ENCODE measurements at places on chromosomes 6 and 20. TPM values are rescaled to one million over a fixed set of nuclear protein-coding genes. Genes with fewer than 3 reads are reported as not detected.

DNA sequence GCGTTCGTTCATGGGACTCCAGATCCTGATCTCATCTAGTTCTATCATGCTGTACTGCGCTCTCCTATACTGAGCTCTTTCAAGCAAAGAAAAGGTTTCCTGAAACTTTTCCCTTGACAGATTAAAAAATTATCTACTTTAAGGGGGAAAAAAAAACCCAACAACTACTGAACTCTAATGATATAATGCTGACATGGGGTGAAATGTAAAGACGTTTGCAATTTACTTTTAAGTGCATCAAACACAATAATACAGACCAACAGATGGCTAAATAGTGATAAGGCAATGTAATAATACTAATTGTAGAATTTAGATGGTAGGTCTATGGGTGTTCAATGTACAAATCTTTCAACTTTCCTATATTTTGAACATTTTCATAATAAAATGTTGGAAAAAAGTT is 16.4 kb downstream of the TOMM34 start:
- no peak for DNase-seq

- DNase-seq: no peak
These were observed 66.1 kb upstream of the CTNNBL1 start for GRCh38 chr20:37627767-37628130.

GRCh38 chr6:11209906-11210305 is 22.6 kb downstream of the NEDD9 start:
- DNase-seq: no peak

GRCh38 chr6:89792881-89793280 is 26.7 kb downstream of the MDN1 start:
- DNase-seq: peak; percentile 62

- peak; percentile 62 for DNase-seq
These were observed 13.9 kb upstream of the ABHD16B start for GRCh38 chr20:63847237-63848002.

DNA sequence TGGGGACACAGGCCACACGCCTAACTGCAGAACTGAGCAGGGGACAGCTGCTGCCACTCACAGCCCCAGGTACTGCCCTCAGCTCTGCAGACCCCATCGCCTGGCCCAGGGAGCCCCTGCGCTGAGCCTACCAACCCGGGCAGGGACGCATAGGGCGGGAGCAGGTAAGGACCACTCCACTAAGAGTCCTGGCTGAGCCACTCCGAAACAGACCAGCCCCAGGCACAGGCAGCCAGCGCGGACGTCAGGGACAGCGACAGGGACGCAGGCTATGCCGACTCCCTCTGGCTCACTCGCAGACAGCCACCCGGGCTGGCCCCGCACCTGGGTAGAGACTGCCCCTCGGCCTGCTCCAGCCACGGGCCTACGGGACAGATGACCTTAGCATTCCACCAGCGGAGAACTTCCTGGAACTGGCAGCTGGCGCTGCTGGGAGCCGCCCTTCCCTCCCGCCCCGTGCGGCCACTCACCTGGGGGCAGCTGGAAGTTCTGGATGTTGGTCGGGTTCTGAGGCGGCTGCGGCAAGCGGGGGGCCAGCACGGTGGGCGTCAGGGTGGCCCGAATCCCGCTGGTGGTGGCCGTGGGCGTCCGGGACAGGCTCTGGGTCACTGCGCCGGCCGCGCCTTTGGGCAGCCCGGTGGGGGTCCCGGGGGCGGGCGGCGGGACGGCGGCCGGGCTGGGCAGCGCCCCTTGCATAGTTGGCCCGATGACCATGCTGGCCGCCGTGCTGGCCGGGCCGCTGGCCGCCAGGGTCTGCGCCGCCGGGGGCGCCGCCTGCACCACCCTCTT is 1.5 kb downstream of the TAF4 start:
- no peak for DNase-seq

DNA sequence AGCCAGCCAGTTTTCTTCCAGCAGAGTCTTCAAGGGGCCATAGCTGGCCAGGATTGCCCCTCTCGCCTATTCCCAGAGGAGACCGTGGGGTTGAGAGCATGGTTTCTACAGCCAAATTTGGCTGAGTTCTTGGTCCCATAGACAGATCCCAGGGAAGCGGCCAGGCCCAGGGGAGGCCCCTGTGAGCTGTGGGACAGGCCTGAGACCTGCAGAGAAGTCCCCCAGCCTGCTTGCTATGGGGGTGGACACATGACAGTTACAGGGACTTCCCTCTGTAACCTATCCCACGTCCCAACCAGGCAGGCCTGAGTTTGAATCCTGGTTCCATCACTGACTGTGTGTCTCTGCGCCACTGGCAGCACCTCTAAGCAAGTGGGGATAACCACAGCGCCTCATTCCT is 2.6 kb downstream of the TCF15 start:
- DNase-seq: no peak

DNA sequence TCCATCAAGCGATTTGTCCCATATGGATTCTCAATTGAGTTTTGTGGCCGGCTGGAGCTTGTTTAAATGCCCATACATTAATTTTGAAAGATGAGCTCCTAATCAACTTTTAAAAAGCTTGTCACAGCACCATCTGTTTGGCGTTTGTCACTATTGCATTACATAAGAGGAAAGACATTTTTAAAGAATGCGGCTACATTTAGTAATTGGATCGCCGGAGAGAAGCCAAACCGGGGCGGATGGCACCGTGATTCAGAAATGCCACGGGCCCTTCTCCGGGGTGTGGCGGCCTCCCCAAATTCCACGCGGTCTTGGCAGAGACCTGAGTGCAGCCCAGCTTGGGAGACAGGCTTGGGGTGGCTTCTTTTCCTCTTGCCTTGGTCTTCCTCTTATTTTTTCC is 67.7 kb upstream of the ZNFX1 start:
- DNase-seq: no peak

- DNase-seq: no peak
These were observed 105.5 kb downstream of the SYNE1 start for GRCh38 chr6:152531659-152532058.

- no peak for DNase-seq
These were observed 22.6 kb downstream of the TOP1 start for GRCh38 chr20:41051009-41051825.

- no peak for DNase-seq
These were observed 60.6 kb upstream of the RIPOR2 start for GRCh38 chr6:24996269-24996836.

DNA sequence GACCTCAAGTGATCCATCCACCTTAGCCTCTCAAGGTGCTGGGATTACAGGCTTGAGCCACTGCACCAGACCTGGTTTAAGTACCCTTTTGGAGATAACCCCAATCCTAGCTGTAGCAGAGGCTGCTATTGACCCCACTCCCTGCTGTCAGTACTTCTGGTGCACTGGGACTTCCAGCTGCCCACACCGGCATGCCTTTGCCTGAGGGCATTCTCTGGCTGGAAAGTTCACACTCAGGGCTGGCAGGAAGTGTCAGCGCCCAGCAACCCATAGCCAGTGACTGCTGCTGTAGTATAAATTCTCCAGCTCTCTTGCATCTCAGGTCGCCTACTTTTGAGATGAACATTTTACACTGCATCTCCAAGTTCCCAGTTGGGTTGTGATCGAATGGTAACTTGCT is 75.3 kb downstream of the UTRN start:
- DNase-seq: no peak

DNA sequence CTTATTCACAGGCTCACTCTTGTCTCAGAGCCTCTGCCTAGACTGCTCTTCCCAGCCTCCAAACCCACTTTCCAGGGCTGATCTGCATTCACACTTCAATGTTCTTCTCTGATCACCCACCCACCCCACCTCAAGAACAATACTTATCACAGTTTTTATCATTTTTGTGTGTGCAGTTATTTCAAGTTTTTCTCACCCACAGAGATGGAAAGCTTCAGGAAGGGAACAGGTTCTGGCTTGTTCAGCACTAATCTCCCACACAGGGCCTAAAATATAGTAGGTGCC is 160.9 kb downstream of the MRPL14 start:
- DNase-seq: no peak

DNA sequence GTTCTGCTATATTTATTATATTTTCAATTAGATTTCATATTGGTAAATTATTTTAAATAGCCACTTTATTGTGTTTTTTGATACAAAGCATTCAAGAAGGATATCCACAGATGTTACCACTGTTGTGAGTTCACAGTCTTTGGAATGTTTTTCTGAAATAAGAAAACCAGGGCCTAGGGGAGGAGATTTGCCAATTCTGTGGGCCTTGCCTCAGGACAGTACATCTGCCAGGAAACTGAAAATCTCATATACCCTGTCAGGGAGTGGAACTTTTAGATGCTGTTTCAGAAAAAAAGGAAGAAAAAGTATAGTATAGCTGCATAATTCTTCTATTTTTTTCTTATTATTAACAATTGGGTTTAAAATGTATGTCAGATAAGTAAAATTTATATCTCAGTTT is 995.9 kb upstream of the ADGRB3 start:
- DNase-seq: no peak

DNA sequence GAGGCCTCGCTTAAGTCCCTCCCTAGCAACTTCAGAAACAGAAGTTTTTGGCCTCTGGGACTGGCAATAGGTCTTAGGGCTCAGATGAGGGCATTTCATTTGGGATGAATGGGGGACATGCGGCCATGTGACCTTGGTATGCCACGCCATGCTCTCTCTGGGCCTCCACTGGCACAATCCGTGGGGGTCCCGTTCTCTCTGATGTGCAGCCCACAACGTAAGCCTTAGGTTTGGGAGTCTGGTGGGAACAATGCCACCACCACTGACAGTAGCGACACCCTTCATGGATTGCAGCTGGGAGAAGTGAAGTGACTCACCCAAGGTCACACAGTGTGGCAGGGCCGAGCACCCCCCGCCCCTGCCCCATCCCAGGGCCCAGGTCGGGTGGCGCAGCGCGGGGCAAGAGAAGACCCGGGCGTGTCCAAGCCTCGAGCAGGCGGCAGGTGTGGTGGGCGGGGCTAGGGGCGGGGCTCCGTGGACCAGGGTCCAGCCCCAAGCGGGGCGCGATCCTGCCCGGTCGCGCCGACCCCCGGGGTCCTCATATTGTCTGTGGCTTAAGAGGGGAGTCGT is 864 bp upstream of the CEBPB start:
- no peak for DNase-seq

DNA sequence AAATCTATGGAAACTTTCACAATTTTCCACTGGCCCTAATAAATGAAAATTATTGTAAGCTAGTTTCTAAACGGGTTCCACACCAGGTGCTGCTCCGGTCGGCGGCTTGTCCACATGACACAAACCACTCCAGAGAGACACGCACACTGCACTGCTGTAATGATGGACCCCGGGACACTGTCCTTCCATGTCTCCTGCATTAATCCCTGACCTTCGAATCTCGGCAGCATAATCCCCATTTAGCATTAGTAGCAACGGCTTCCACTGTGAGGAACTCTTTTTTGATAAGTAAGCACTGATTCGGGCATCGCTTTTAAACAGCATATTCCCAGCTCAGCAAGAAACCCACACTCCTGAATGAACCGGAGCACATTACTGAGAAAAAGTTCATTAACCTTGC is 43.5 kb downstream of the INSM1 start:
- no peak for DNase-seq

DNA sequence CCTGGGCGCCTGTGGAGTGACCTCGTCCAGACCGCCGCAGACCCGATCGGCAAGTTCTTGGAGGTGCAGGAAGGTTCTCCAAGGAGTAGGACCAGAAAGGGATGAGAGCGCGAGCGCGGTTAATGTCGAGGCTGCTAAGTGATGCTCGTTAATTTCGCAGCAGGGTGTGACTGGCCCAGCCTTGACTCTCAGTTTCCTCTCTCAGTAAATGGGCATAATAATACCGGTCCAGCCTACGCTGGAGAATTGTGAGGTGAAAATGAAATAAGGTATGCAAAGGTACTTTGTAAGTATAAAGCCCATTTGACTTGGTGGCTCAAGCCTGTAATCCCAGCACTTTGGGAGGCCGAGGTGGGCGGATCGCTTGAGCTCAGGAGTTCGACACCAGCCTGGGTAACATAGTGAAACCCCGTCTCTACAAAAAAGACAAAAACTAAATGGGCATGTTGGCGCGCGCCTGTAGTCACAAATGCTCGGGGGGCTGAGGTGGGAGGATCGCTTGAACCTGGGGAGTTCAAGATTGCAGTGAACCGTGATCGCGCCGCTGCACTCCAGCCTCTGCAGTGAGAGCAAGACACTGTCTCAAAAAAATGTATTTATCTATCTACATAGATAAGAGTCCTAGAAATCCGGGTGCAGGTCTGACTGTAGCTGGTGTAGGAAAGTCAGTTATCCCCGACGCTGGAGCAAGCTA is 634 bp upstream of the BTBD9 start:
- no peak for DNase-seq

GRCh38 chr6:106154326-106154725 is 68.2 kb downstream of the PRDM1 start:
- DNase-seq: no peak

DNA sequence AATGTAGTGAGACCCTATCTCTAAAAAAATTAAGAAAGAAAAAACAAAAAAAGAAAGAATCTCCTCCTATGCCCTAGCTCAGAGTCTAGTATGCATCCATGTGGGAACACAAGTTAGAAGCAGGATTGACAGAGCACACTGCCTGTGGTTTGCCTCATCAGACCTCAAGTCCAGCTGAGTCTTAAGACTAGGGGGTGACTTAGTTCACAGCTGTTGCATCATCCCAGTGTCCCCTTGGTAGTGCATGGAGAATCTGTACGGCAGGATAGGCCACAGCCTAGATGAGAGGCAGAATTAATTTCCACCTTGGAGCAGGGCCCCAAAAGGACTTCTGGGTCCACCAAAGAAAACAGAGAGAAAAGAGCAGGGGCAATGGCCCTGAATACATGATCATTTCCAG is 13.7 kb downstream of the PNPLA1 start:
- DNase-seq: no peak

GRCh38 chr20:13264907-13265306 is 43.8 kb downstream of the ISM1 start:
- no peak for DNase-seq

- DNase-seq: no peak
These were observed 11.8 kb upstream of the SMLR1 start for GRCh38 chr6:130815200-130816071.

DNA sequence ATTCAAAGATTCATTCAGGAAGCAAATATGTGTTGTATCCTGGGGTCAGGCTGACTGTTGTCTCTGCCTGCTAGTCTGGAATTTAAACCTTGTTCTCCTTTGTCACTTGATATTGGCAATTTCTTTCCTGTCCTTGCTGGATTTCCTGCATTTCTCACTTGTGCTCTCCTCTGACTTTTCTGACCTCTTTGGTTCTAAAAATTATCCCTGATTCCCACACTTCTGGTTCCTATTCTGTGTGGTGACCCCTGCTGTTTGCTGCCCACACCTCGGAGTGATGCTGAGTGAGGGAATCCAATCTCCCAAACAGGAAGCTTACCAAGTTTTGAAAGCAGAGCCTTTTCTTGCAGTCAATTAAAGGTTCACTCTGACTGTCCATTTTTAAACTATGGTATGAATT is 345.3 kb downstream of the CDKAL1 start:
- DNase-seq: peak; percentile 70

MPIG6B gene
- not detected for total RNA-seq

SEL1L2 gene
- not detected for total RNA-seq

CGA gene
- not detected for total RNA-seq

LGSN gene
- not detected for total RNA-seq

FANCE gene
- total RNA-seq: 10.3 TPM

BTBD3 gene
- total RNA-seq: 79.3 TPM

SLC16A10 gene
- total RNA-seq: under 0.01 TPM

GCNT2 gene
- total RNA-seq: 57.8 TPM

CALHM6 gene
- total RNA-seq: 1.0 TPM

TMEM239 gene
- total RNA-seq: not detected
